Activated CD4-positive, alpha-beta memory T cell treated with anti-CD3 and anti-CD28 coated beads for 36 hours (primary cell): ENCODE measurements at places on chromosomes 3 and 15. TPM values are rescaled to one million over a fixed set of nuclear protein-coding genes. Genes with fewer than 3 reads are reported as not detected.

DNA sequence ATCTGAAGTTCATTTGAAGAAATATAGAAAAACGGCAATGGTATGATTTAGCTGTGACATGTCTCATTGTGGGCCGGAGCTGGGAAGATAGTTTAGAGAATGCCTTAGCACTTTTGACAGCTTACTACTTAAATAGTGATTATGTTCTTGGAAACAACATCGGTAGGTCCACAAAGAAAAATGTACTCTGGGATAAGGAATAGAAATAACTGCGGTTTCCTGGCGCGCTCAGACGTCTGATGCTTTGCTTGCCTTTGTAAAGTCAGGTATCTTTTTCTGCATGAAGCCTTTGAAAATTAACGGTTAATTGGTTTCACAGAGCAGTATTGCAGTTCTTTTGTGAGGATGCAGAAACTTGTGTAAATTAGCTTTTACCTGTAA, 1.4 kb downstream of the USP3 start:
- no peak for DNase-seq

GRCh38 chr3:132840201-132840700, 118.0 kb upstream of the NPHP3 start:
- no peak for DNase-seq

DNA sequence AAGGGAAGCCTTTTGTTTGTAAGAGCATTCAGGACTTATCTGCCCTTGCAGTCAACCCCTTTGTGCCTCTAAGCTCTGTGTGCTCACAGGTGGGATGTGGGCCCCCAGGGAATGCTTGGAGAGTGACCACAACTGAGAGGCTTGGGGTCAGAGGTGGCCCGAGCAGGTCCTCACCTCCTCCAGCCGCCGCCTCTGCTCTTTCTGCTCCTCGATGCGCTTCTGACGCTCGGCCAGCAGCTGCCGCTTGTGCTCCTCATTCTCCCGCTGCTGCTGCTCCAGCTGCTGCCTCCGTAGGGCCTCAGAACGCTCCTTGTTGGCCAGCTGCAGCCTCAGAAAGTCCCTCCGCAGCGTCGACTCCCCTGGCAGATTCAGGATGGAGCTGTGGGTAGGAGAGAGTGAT, 130.8 kb upstream of the SLC2A2 start:
- no peak for DNase-seq

GRCh38 chr3:43171748-43172147, 65.9 kb upstream of the POMGNT2 start:
- DNase-seq: no peak

- DNase-seq: no peak
Observed at GRCh38 chr3:53842436-53843194, 3.6 kb downstream of the CHDH start.

- DNase-seq: no peak
Observed at GRCh38 chr3:53691349-53691748, 154.9 kb downstream of the CHDH start.

GRCh38 chr3:426072-426471, 229.5 kb downstream of the CHL1 start:
- DNase-seq: no peak

- no peak for DNase-seq
Observed at GRCh38 chr15:56616551-56616950, 116.8 kb downstream of the ZNF280D start.

GRCh38 chr3:71180524-71180923, 403.0 kb downstream of the FOXP1 start:
- DNase-seq: no peak

DNA sequence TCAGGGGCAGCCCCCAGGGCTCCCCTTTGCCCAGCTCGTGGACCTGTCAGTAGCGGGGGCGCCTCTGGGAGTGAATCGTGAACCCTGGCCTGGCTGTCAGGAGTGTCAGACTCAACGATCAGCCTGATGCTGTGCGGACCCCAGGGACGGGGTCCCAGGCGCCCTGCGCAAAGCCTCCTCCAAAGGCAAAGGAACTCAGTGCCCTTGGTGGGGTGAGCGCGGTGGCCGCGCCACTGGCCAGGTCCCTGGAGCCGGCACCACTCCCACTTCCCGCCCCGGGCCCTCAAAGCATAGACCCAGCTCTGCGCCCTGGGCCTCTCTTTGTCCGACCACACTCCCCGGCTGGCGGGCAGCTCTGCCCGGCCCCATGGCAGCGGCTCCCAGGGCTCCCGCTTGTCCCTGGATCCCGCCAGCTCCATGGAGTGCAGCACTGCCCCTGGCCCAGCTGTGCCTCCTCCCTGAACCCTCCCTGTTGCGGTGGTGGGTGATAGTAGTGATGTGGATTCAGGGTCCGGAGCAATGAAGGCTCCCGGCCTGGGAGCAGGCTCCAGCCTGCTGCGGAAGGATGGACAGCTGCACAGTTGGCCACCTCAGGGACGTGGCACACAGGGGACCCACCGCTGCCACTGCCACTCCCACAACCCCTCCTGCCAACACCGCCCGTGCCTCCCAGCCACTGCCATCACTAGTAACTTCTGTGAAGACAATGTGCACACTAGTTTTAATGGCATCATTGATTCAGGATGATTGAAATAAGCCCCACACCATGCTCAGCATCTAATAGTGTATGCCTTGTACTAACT, 263.8 kb downstream of the ZBBX start:
- no peak for DNase-seq

GRCh38 chr15:56491110-56491722, 26.3 kb upstream of the MNS1 start:
- DNase-seq: peak; percentile 69

Gene HEXA
- total RNA-seq: 59.8 TPM

Gene CADM2
- not detected for total RNA-seq
